ENCODE measurements at places on chromosomes 4 and X.

DNA sequence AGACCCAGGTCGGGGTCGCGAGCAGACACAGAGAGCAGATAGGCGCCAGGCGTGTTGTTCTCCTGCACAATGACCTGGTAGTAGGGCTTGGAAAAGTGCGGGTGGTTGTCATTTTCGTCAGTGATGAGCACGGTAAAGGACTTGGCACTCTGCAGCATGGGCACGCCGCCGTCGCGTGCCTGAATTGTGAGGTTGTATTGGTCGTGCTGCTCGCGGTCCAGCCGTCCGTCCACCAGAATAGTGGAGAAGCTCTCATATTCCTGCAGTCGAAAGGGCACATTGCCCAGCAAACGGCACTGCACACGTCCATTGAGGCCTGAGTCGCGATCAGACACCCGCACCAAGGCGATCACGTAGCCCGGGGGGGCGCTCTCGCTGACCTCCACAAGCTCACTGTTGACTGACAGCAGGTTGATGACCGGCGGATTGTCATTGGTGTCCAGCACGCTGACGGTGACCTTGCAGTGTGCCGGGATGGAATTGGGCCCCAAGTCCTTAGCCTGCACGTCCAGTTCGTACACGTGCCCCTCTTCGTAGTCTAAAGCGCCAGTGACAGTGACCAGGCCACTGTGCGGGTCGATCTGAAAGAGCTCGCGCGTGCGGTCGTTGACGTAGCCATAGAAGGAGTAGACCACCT, 2.8 kb downstream of the PCDH19 start:
- no peak for DNase-seq

- DNase-seq = no peak
Measured at GRCh38 chr4:136863756-136864155, 668.5 kb downstream of the PCDH18 start.

DNA sequence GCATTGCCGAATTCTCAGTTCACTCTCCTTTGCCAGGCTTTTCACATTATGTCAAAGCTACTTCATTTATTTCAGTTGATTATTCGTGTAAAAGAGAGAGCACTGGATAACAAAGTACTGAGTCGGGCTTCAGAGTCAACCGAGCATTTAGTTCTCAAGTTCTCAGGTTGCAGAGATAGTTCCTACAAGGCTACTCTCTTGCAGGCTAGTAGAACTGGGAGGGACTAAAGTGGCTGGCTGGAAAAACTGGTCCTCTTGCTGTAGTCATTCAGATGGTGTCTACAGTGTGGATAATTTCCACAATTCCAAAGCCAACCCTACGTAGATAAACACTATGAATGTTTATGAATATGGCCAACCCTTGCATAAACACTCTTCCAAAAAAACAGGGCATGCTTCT, 4.6 kb upstream of the CCNG2 start:
- DNase-seq = no peak

GRCh38 chr4:1748465-1748995, 27.2 kb downstream of the TACC3 start:
- no peak for DNase-seq

DNA sequence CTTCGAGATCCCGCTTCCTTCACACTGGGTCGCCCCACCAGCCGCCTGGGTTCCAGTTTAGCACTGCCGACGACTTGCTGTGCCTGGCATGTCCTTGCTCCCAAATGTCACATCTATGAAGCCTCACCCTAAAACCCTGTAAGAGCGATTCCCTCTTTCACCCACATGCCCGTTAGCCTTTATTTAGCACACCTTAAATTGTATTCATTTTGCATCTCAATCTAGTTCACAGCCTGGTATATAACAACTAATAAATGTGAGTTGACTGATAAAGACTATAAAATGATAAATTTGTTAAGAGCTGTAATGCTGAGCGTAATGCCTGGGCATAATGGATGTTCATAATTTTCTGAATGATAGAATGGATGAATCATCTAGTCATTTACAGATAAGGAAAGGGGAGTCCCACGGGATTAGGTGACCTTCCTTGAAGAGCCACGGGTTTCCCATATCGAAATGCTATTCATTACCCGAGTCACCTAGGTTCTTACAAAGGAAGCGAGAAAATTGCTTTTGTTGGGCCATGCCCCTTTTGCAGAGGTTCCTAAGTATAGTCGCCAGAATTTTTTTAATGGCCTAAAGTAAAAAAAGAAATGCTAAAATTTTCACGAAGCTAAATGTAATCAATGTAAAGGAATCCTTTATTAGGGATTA, 1.1 kb upstream of the AP1S2 start:
- no peak for DNase-seq

DNA sequence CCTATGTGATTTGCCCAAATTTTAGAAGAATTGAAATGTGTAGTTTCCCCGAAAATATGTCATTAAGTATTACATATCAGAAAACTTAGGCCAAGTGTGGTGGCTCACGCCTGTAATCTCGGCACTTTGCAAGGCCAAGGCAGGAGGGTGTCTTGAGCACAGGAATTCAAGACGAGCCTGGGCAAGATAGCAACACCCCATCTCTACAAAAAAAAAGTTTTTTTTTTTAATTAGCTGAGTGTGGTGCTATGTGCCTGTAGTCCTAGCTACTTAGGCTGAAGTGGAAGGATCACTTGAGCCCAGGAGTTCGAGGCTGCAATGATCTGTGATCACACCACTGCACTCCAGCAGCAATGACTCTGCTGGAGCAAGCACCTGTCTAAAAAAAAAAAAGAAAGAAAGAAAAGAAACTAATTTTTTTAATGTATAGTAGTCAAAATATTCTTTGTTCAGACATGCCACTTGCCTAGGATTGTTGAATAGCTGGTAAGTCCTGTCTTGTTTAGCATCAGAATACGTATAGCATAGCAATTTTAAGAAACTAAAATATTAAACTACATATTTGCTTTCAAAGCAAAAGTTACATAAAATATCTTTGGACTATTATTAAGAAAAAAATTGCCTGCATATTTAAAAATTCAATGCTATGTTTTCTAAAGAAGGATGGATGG, 40.1 kb upstream of the GAB1 start:
- no peak for DNase-seq

GRCh38 chr4:116590648-116591047, 494.7 kb downstream of the TRAM1L1 start:
- DNase-seq = no peak

DNA sequence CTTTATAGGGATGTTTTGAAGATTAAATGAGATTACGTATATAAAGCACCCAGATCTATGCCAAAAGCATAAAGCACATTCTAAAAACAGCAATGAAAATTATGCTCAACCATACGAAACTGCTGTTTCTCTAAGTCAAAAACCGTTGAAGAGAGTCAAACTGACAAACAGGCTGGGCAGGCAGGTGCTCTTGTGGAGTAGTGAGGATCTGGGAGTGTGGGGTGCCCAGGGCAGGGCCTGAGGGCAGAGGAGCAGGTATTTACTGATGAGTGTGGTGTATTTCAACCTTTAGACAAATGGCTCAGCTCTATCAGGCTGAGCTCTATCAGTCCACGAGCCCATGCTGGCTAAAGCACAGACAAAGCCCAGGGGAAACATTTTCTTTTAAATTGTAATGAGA, 40.4 kb downstream of the RELL1 start:
- DNase-seq = no peak

- no peak for DNase-seq
Measured at GRCh38 chr4:11367371-11367770, 61.3 kb downstream of the HS3ST1 start.

DNA sequence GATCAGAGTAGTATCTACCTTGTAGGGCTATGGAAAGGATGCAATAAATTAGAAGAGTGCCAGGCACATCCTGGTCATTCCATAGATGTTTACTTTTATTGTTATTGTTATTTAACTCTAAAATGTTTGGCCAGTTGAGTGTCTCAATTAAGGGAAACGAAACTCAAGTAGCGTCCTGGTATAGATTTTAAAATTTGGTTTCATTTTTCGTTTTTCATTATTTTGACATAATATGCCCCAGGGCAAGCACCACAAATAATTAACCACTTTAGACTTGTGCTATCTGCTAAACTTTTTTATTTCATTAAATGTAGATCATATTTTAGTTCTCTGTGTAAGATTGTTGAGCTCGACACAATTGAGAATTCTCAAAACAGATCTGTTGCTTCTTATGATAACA, 179.7 kb upstream of the PRPS2 start:
- DNase-seq = no peak

DNA sequence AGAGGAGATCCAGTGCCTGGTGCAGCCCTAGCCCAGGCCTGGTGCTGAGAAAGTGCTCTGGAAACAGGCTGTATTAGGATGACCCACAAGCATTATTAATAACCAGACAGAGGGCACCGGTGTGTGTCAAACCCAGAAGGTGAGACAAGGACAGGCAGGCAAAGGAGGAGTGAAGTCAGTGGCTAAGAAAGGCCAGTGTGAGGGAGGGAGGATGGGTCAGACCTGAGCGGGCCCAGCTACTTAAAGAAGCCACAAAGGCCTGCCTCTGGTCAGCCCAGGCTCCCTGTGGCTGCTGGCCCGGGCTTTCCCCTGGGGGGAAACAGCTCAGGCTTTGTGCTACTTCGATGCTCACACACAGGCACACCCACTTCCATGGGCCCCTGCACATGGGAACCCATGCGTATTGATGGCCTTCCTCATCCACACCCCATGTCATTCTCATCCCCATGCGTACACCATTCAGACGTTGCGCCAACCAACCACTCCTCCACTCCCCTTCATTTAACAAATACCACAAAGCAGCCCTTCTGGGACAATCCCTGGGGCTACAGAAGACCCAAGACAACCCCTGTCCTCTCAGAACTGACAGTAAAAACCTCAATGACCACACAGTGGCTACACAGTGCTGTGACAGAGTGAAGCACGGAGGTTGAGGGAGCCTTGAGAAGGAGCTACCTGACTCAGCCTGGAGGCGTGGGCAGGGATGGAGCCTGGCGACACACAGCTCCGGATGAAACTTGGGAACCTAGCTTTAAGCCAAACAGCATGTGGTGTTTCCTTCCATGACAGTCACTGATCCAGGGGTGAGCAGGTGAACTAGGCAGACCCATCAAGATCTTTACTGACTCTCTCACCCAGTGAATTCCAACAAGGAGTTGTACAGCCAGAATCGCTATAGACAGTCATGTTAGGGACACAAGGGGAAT, 24.9 kb upstream of the MTM1 start:
- no peak for DNase-seq

DNA sequence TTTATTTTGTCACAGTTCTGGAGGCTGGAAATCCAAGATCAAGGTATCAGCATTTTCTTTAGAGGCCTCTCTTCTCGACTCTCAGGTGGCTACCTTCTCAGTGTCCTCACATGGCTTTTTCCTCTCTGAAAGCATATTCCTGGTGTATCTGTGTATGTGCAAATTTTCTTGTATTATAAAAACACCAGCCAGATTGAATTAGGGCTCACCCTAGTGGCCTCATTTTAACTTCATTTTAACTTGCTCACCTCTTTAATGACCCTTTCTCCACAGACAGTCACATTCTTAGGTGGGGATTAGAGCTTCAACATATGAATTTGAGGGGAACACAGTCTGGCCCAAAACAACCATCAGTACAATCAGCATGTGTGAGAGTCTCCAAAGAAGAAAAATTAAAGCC, 542.4 kb upstream of the FAM241A start:
- DNase-seq = no peak

GRCh38 chrX:10797466-10797865, 177.1 kb upstream of the MID1 start:
- no peak for DNase-seq

- no peak for DNase-seq
Measured at GRCh38 chr4:26878794-26879391, 18.3 kb downstream of the STIM2 start.

GRCh38 chr4:80265571-80266252, 752 bp upstream of the FGF5 start:
- DNase-seq = no peak

DNA sequence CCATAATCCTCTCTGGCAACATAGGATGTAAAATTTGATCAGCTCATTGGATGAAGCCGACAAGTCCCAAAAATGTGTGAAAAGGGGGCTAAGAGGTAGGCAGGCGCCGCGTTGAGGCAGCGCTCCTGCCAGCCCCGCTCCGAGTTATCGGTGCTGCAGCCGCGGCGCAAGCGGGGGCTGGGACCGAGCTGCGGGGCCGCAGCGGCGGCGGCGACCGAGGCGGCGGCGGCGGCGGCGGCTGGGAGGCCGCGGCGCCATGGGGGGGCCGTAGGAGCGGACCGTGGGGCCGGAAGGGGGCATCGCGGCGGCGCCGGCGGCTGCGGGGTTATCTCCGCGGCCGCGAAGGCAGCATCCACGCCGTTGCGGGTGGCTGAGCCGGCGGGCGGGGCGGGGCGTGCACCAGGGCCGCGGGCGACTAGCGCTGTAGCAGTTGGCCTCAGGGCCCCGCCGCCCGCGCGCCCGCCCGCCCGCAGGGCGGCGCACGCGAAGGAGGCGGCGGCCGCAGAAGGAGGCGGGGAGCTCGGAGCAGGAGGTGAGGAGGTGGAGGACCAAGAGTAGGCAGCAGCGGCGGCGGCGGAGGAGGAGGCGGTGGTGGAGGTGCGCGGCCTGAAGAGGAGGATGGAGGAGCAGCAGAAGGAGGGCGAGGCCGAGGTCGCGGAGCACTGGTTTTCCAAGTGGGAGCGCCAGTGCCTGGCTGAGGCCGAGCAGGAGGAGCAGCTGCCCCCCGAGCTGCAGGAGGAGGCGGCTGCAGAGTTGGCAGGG, 126.0 kb upstream of the CXorf66 start:
- DNase-seq = no peak
